Right renal pelvis (tissue), 4 donors: ENCODE measurements at places on chromosomes 11 and 22.

DNA sequence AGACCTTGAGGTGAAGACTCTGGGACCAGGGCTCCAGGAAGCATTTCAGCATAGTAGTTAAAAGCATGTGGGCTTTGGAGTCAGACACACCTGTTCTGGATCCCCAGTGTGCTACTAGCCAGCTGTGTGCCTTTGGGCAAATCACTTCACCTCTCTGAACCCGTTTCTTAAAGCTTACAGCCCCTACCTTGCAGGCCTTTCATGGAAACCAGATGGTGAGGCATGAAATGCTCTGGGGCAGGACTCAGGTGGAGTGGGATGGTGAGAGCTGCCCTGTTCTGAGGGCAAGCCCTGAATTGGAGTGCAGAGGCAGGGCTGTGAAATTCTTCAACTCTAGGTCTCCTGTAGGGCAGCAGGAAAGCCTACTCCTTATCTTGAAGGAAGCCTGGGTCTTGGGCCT, 10.5 kb downstream of the UCP2 start:
- no peak for DNase-seq

DNA sequence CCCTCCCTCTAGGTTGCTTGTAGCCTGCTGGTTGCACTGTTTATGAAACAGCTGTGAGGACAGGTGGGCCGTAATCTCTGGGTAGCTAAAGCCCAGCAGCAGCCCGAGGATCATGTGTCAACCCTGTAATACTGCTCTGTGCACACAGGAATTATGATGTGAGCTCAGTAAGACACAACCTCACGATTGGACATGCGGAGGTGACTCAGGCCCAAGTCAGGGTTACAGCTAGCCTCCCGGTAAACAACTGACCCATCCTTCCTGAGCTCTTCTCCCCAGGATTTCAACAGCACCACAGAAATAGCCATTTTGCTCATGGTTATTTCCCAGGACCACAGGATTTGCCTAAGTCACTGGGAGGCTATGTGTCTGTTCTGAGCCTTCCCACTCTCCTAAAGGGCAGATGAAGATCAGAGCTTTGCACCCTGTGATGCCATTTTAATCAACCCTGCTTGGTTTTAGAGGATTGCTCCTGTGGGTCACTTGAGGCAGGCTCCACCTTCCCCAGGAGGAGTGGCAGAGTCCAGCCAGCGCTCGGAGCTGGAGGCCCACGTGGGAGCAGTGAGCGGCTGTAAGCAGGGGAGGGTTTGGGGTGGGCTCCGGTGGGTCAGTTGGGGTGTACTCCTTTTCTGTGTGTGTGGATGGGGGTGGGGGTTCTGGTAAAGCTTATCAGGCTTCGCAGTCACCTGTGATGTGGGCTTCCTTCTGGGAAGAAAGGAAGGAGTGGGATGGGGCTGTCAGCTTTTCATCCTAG, at the start of gene AMPD3:
TSS of gene AMPD3 (plus strand) at position 387 of the 754 bp plus-strand sequence. CDS start 6,256 bp downstream, outside the sequence.
- DNase-seq, result no peak

DNA sequence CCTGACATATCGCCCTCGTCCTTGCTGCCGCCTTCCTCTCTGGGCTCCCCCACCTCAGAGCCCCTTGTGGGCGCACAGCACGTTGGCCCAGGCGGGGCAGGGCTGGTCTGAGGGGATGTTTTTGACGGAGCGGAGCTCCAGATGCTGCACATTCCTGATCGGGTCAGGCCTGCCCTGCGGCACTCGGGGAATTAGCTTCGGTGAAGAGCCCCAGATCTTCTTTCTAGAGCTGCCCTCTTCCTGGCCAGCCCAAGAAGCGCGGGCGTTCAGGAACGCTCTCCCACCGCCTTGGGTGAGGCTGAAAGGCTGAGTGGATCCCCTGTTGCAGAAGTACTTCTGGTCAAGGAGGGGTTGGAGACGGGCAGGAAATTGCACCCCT, 12.1 kb downstream of the YPEL4 start:
- no peak for DNase-seq

DNA sequence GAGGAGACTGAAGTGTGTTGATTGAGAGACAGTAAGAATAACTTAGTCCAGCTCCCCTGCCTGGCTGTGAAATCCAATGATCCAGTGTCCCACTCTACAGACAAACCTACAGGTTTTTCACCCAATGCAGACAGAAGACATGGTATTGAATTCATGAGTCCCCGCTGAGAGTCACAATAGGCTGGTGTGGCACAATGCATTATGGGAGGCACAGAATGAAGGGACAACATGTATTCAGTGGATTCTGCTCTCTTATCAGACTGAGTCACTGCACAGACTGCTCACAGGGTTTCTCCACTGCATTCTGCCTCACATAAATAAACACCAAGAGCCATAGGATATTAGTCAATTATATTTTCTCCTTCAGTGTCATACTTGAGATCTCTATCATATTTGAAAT, 55.2 kb upstream of the TOP3B start:
- no peak for DNase-seq

DNA sequence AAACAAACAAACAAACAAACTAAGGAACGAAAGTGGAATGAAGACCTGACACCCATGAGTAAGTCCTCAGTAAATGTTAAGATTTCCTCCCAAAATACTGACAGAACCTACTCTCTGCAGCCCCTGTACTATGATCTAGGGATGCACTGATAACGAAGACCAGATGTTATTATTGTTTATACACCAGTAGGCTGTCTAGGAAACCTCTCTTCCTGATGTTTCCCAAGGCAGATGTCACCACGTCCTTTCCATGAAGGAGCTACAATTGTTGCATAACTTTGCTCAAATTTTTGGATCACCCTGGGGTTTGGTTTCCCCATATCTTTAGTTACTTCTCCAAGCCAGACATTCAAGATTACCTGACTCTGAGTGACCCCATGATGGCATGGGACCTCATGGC, 340.7 kb downstream of the MIAT start:
- DNase-seq, result no peak
